ENCODE measurements at places on chromosomes 6 and 20.

DNA sequence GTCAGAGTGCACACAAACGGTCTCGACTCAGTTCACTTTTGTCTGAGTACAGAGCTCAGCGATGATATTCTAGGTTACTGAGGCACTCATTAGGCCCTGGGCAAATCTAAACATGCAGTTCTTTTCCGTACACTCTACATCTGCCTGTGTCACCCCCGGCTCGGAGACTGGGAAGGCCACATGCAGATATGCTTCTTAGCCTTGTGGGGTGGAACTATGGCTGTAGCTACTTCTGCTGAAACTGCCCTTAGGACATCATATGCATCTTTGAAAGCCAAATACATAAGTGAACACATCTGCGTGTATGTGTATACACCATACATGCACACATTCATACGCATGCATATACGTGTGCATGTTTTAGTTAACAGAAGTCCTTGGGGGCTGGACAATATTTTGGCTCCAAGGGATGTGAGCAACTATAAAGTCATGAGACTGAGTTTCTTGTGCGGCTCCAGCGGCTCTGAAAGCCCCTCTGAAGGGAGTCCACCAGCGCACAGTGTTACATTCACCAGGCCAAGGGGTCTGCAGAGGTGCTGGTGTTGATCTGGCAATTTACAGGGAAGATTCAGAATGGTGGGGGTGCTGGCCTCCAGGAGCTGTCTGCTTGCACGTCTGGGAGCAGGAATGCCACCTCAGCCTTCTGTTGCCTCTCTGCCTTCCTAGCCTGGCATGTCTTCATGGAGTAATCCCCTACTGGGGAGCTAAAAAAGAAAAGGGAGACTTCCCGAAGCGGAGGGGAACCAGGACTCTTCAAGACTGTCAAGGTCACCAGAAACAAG is 31.6 kb downstream of the PSMG4 start:
- DNase-seq, result no peak

DNA sequence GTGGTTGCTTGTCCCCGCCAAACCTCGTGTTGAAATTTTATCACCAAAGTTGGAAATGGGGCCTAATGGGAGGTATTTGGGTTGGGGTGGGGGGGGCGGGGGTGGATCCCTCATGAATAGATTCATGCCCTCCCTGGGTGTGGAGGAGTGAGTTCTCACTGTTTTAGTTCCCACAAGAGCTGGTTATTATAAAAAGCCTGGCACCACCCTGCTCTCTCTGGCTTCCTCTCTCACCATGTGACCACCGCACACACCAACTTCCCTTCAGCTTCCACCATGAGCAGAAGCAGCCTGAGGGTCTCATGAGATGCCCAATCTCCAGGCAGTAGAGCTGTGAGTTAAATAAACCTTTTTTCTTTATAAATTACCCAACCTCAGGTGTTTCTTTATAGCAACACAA is 111.3 kb downstream of the PRDM1 start:
- no peak for DNase-seq

GRCh38 chr20:51500311-51500710 is 42.2 kb downstream of the NFATC2 start:
- DNase-seq, result no peak

DNA sequence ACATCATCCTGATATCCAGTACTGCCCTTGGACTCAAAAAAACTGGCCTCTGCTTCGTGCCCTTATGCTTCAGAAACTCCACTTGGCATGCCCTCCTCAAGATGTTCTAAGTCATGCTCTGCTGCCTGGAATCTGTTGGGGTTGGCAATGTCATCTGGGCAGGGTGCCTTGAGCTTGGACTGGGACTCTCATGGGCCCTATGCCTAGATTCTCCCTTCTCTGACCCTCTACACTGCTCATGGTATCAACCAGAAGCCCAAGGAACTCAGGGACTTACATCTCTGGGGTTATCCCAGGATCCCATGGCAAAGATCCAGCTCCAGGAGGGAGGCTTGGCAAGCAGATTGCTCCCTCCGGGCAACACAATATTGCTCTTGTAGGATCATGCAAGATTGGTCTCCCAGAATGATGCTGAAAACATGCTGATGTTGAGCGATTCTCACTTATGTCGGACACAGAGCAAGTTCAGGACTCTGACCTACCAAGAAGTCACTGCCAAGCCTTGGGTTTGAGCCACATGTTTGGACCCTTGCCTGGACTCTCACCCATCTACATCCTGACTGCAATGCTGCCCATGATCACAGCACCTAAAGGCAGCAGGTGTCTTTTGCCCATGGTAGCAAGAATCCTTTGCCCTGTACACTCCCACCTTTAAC is 88.8 kb downstream of the ADAT2 start:
- DNase-seq, result no peak

- DNase-seq, result peak; percentile 41
Measured at GRCh38 chr6:134176264-134176975, 124.0 kb upstream of the SLC2A12 start.

GRCh38 chr6:154721460-154721859 is 11.8 kb upstream of the SCAF8 start:
- DNase-seq, result peak; percentile 93

- DNase-seq, result no peak
Measured at GRCh38 chr6:104484626-104485025, 375.1 kb downstream of the HACE1 start.

- DNase-seq, result no peak
Measured at GRCh38 chr20:38153401-38153800, 11.7 kb downstream of the TGM2 start.

DNA sequence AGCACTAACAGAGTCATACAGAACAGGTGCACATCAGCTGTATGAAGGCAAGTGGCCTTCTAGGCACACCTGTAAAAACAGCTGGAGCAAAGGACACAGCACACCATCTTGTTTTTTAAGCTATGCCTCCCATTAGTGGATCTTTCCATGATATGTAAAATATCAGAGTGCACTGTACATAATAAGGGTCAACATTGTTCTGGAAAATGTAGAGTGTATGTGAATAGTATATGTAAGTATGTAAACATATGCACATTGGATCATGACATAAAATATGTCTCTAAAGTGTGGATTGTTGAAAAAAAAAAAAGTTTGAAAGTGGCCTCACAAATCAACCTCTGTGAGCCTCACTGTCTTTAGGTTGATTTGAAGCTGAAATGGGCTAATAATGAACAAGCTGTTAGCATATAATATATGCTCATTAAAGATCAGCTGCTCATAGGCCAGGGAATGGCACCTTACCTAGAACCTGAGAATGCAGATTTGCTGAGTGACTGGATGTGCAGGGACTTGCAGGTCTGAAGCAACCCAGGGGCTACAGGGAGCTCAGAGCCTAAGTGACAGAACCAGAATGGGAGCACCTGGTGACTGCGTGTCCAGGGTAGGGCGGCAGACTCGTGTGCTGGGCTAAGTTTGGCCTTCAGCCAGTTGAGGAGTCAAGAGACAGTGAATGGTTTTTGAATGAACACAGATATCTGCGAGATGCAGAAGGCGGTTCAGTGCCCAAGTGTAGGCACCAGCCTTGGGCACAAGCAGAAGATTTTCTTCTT is 198.6 kb downstream of the TMEM242 start:
- no peak for DNase-seq

DNA sequence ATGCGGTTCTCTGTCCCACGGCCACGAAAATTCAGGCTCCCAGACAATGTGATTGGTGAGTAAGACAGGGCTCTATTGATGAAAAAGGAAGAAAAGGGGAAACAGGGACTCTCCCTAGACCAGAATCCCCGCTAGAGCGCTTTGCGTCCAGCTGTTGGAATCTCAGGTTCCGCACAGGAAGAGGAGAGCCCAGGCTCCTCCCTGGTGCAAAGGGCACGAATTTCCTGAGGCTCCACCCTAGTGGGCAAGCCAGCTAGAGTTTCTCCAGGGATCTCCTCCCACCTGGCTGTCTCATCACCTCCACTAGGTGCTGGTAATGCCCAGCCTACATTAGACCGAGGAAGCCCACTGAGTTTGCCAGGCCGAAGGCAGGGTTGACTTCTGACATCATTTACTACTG is 135.9 kb upstream of the SOX4 start:
- DNase-seq, result no peak

- DNase-seq, result no peak
Measured at GRCh38 chr20:6123649-6124014, 802 bp upstream of the FERMT1 start.
